ENCODE measurements at places on chromosomes 1 and 21. TPM values are rescaled to one million over a fixed set of nuclear protein-coding genes. Genes with fewer than 3 reads are reported as not detected.

F3 gene
- total RNA-seq = 142 TPM

FAM177B gene
- total RNA-seq = 14.9 TPM

DNA sequence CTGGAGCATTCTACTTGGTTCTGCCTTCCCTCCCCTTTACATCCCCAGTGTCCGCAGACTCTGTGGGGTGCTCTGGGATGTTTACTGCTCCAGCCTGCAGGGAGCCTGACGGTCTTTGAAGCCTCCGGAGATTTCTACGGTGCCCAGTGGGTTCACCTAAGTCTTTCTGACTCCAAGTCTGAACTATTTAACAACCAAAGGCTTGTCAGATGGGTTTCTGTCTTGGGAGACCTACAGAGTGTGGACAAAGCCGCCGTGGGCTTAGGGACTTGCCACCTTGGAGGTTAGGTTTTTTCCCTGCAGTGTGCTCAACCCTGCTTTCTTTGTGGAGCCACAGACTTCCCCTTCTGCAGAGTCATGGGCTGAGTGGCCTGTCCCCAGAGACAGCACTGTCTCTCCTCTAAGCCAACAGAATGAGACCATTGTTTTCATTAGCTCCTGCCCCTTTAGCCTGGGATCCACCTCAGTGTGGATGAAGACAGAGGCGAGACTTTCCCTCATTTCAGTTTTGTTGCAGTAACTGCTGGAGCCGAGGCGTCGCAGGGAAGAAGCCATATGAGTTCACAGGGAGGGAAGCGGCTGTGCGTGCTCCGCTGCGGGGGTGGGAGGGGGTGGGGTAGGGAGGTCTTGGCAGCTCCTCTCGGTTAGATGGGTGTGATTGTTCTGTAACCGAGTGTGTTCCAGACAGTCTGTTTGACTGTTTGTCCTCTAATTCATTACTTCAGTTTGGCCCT, 120.7 kb downstream of the CNIH3 start:
- H3K27ac ChIP-seq = no peak overlapping the region
- no peak for DNase-seq
- no peaks in the 10 kb centered on the region for H3K36me3 ChIP-seq
- H3K27me3 ChIP-seq = no peaks in the 10 kb centered on the region

LCE1D gene
- total RNA-seq = not detected

- H3K4me1 ChIP-seq = no peaks in the 10 kb centered on the region
- H3K36me3 ChIP-seq = no peaks in the 10 kb centered on the region
- H3K4me3 ChIP-seq = no peak overlapping the region
- H3K27ac ChIP-seq = no peak overlapping the region
- DNase-seq = no peak
Measured at GRCh38 chr1:29513357-29513756, 277.0 kb downstream of the PTPRU start.

NSUN4 gene
- total RNA-seq = 19.5 TPM

DNA sequence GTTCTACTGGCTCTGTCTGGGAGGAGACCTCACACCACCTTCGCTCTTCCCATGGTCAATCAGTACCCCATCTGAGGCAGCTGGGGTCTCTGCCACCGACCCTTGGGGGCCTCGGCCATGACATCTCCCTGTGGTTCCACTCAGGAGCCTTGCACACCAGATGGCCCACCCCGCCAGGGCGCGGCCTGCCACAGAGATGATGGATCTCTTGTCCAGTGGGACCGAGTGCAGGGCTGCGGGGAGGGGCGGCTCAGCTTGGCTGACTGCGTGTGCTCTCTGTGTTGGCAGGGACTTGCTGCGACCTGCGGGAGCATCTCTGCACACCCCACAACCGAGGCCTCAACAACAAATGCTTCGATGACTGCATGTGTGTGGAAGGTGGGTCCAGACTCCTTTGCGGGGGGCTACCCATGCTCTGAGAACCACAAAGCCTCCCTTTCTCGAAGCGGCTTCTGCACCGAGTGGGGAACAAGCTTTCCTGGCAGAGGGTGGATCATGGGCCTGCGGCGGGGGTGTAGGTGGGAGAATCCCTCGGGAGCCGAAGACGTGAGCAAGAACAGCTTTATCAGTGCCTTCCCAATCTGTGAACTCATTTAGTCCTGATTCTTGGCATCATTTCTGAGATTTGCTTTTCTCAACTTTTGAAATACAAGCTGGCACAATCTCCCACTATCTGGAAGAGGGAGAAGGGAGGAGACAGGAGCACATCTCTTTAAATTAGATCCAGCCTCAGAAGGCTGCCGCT, 20.9 kb upstream of the AGTRAP start:
- no peaks in the 10 kb centered on the region for H3K36me3 ChIP-seq
- H3K4me3 ChIP-seq = no peak overlapping the region
- no peak for DNase-seq
- H3K4me1 ChIP-seq = no peaks in the 10 kb centered on the region
- H3K27me3 ChIP-seq = no peaks in the 10 kb centered on the region

GRCh38 chr1:112030157-112030556, 40.7 kb upstream of the KCND3 start:
- H3K4me1 ChIP-seq = no peaks in the 10 kb centered on the region
- H3K36me3 ChIP-seq = no peaks in the 10 kb centered on the region
- no peak for DNase-seq
- no peak overlapping the region for H3K4me3 ChIP-seq
- H3K27ac ChIP-seq = no peak overlapping the region

GRCh38 chr1:12314333-12314903, 84.6 kb downstream of the VPS13D start:
- DNase-seq = no peak
- peaks cover 81% of the 10 kb centered on the region for H3K36me3 ChIP-seq
- H3K4me3 ChIP-seq = no peak overlapping the region

MMP23B gene
- 1.8 TPM for total RNA-seq

GRCh38 chr1:204196068-204196795, at the start of gene KISS1:
Gene KISS1 (minus strand): TSS chr1:204196491. CDS start chr1:204192876, 3,615 bp downstream.
- DNase-seq = no peak
- no peaks in the 10 kb centered on the region for H3K27me3 ChIP-seq
- no peak within 1 kb of the TSS for H3K27ac ChIP-seq
- no peaks in the 10 kb centered on the region for H3K36me3 ChIP-seq

DNA sequence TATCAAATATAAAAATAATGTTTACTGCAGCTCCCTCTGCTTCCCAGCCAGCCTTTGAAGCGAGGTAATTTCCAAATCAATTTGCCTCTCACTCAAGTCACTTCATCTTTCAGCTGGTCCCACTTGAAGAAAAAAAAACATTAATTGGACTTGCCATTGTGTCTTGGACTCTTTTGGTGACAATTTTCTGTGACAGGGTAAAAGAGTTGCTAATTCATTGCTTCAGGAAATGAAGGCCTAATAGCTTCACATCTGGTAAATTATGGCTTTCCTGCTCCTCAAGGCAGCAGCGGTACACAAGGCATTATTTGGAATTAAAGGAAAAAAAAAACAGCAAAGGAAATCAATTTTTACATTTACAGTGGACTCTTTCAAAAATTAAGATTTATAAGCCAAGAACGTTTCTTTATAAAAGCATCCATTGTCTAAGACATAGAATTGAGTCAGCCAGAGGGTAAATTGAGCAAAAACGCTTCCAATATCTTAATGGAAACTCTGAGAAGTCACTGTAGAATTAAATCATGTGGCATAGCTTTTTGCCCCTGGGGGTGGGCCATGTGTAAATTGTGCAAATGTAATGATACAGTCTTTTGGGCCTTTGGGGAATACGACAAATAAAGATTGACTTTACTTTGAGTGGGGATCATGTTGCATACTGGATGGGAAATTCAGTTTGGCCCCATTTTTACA, 102.5 kb downstream of the LYPLAL1 start:
- no peak for DNase-seq
- H3K4me1 ChIP-seq = no peaks in the 10 kb centered on the region

MYOM3 gene
- 40.8 TPM for total RNA-seq

DNA sequence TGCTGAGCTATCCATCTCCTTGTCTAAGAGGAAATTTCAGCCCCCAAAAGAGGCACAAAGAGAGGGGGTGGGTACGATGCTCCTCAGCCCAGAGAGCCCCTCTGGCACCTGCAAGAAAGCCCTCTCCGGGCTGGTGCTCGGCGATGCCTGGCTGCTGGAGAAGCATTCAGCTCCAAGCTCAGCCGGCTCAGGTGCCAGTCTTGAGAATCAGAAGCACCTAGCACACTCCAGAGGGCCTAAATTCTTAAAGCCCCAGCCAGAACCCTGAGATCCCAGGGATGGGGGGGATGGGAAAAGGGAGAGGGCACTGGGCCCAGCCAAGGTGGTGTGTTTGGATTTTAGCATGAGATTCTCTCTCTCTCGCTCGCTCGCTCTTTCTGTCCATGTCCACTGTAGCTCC, 2.9 kb downstream of the GRIK3 start:
- DNase-seq = no peak
- peaks cover 4% of the 10 kb centered on the region for H3K4me1 ChIP-seq
- H3K4me3 ChIP-seq = no peak overlapping the region
- no peaks in the 10 kb centered on the region for H3K36me3 ChIP-seq
